ENCODE measurements at places on chromosomes 16 and 17.

GRCh38 chr17:77546772-77547241 is 406.0 kb downstream of the SEC14L1 start:
- DNase-seq: no peak

GRCh38 chr17:18259621-18260331 is 686 bp upstream of the MIEF2 start:
- no peak for DNase-seq

DNA sequence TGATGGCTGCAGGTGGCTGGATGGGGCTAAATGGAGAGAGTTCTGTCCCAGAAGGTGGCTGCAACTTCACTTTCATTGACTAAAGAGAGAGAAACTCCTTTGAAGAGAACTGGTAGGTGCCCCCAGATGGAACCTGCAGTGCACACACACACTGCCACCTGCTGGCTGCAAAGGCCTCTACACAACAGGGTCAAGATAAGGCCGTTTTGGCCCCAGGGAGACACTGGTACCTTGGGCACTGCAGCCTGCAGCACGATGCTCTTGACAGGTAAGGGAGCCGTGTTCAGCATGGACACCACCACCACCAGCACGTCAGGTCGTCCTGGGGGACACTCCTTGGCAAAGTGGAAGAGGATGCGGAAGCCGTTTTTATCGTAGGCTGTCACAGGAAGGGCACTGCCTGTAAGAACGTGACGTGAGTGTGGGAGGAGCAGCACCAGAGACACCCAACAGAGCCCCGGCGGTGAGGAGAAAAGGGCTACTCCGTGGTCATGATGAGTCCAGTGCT is 22.7 kb downstream of the GGA3 start:
- peak; percentile 12 for DNase-seq

- no peak for DNase-seq
Measured at GRCh38 chr16:19481296-19481695, 40.6 kb downstream of the GDE1 start.

DNA sequence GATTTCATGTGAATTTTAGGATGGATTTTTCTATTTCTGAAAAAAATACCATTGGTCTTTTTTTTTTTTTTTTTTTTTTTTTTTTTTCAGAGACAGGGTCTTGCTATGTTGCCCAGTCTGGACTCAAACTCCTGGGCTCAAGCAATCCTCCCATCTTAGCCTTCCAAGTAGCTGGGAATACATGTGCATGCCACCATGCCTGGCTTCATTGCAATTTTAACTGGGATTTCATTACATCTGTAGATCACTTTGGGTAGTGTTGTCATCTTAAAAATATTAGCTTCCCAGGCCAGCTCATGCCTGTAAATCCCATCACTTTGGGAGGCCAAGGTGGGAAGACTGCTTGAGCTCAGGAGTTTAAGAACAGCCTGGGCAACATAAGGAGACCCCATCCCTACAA is 54.8 kb downstream of the TOM1L2 start:
- DNase-seq: no peak

DNA sequence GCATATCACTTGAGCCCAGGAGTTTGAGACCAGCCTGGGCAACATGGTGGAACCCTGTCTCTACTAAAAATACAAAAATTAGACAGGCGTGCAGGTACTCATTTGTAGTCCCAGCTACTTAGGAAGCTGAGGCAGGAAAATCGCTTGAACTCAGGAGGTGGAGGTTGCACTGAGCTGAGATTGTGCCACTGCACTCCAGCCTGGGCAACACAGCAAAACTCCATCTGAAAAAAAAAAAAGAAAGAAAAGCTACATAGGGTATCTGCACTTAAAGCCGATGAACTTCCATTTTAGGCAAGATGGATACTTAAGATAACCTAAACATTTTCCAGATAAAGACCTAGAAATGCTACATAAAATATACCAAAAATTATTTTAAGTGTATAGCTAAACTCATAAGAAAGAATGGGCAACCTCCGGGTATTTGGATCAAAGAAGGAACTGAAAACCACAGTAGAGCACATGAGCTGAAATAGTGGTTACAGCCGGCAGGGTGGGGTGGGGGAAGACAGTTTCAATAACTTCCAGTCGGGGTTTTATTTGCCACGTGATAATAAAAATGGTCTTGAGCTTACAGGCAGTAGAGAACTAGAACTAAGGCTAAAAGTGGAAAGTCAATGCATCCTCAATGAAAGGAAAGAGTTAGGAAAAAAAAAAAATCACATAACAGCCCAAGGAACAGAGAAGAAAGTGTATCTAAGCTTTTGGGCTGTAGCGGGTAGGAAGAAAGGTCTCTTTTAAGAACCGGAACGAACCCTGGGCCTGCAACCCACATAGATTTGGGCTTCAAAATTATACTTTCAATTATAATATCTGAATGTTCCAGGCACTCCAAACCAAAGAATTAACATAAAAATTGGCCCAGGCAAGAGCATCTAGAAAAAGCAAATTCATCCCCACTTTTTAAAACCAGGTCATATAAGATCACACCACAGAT is 53.1 kb downstream of the CFDP1 start:
- no peak for DNase-seq

DNA sequence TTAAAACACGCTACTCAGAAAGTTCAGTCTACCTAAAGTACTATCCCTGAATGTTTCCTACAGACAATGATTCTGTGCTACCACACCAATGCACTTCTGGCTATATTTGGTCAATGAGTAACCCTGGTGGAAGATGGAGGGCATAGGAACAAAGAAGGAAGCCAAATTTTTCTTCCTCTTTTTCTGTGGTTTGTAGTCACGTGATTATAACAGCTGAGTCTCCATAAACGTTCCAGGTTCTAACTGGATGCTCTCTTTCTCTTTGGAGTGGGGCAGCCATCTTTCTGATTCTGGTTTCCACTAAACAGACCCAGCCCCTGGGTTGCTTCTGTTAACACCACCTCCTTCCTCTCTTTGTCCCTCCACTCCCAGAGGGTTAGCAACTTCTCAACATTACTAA is 274.9 kb downstream of the CDH11 start:
- DNase-seq: no peak

GRCh38 chr16:54341892-54342776 is 55.5 kb upstream of the IRX3 start:
- no peak for DNase-seq

- DNase-seq: no peak
Measured at GRCh38 chr16:14470788-14471187, 159.3 kb downstream of the PARN start.

GRCh38 chr17:60321336-60322055 is 70.4 kb downstream of the USP32 start:
- DNase-seq: no peak

GRCh38 chr16:89119166-89119621 is 25.5 kb downstream of the ACSF3 start:
- DNase-seq: no peak
